ENCODE measurements at places on chromosomes 13 and 19. TPM values are rescaled to one million over a fixed set of nuclear protein-coding genes. Genes with fewer than 3 reads are reported as not detected.

TICAM1 gene
- total RNA-seq: 6.2 TPM

ZNF729 gene
- not detected for total RNA-seq

SGTA gene
- total RNA-seq: 53.2 TPM

AKT1S1 gene
- 61.2 TPM for total RNA-seq

NOVA2 gene
- not detected for total RNA-seq

INAFM1 gene
- 17.4 TPM for total RNA-seq

FUT2 gene
- not detected for total RNA-seq

KANK2 gene
- total RNA-seq: 386 TPM

MEDAG gene
- 2.0 TPM for total RNA-seq

ATP4A gene
- not detected for total RNA-seq

RNF17 gene
- not detected for total RNA-seq

ZNF99 gene
- not detected for total RNA-seq

TGFBR3L gene
- total RNA-seq: 2.6 TPM

SKA3 gene
- total RNA-seq: 4.2 TPM

DNAJC3 gene
- total RNA-seq: 47.8 TPM

HAUS8 gene
- 11.6 TPM for total RNA-seq

LRG1 gene
- total RNA-seq: not detected

ZNF101 gene
- 8.4 TPM for total RNA-seq

LILRA6 gene
- total RNA-seq: not detected

IQCN gene
- 6.9 TPM for total RNA-seq

TSPAN16 gene
- total RNA-seq: not detected

LIM2 gene
- total RNA-seq: not detected

RGS9BP gene
- total RNA-seq: 0.86 TPM

TGFB1 gene
- total RNA-seq: 255 TPM

PNKP gene
- 76.4 TPM for total RNA-seq

CEACAM21 gene
- not detected for total RNA-seq

HCN2 gene
- 28.3 TPM for total RNA-seq

TMEM238 gene
- 0.70 TPM for total RNA-seq

PCDH9 gene
- 34.6 TPM for total RNA-seq

KHSRP gene
- 240 TPM for total RNA-seq

CYP4F2 gene
- total RNA-seq: not detected

GJB6 gene
- total RNA-seq: not detected

SLITRK6 gene
- total RNA-seq: 42.3 TPM

NBEA gene
- 10.9 TPM for total RNA-seq

Measured in osteocyte (in vitro differentiated cells).